ENCODE measurements at places on chromosomes 5 and 9.
A peak's percentile ranks its signal among the peaks of the same experiment; 100 is the strongest.

GRCh38 chr9:89458768-89459496 lies 39.0 kb downstream of the SEMA4D start:
- DNase-seq = no peak

DNA sequence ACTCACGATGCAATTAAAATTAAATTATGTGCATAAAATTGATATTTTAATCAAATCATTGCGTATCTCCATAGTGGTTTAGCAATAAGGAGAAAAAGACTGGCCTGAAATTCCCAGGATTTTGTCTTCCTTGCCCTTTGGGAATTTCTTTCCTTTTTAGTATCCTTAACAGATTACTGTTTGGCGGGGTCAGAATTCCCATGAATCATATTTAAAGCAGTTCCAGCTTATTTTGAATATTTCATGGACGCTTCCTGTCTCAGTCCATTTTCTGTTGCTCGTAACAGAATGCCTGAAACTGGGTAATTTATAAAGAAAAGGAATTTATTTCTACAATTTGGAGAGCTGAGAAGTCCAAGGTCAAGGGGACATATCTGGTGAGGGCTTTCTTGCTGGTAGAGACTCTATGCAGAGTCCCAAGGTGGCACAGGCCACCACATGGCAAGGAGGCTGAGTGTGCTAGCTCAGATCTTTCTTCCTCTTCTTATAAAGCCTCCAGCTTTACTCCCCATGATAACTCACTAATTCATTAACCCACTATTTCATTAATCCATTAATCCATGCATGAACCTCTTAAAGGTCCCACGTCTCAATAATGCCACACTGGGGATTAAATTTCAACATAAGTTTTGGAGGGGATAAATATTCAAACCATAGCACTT lies 37.8 kb downstream of the CDH6 start:
- DNase-seq = no peak

GRCh38 chr5:77425420-77425819 lies 66.7 kb downstream of the WDR41 start:
- no peak for DNase-seq

DNA sequence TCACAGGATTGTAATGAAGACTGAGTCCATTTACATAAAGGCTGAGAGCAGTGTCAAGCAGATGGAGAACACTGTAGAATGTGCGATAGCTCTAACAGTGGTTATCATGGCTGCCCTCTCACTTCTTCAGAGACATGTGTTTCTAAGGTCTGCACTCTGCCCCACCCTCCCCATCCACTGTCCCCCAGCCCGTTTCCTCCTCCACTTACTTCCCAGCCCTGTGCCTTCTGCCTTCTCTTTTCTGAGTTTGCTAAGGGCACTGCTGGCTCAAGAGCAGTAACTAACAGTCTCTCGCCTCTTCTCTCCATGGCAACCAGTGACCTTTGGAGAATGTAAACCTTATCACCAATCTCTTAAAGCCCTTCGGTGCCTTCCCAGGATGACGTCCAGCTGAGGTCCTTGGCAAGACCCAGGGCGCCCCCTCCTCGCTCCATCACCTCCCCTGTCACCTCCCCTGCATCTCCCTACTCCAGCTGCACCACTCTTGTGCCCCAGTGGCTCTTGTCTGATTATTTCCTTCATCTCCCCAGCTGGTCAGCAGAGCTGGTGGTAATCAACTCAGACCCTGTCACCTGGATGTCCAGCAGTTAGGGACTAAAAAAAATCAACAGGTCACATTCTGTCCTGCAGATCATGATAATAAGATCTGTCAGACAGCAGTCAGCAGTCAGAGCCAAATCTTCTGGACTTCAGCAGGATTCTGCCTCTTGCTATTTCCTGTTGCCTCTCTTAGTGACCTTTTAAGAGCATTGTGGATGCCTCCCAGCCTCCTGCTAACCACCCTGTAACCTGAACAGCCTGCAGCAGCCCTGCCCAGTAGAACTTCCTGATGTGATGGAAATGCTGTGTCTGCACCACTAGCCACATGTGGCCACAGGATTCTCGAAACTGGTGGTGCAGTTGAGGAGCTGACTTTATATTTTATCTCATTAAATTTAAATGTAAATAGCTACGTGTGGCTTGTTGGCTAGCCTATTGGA lies 9.0 kb downstream of the FXN start:
- DNase-seq = peak; percentile 49

DNA sequence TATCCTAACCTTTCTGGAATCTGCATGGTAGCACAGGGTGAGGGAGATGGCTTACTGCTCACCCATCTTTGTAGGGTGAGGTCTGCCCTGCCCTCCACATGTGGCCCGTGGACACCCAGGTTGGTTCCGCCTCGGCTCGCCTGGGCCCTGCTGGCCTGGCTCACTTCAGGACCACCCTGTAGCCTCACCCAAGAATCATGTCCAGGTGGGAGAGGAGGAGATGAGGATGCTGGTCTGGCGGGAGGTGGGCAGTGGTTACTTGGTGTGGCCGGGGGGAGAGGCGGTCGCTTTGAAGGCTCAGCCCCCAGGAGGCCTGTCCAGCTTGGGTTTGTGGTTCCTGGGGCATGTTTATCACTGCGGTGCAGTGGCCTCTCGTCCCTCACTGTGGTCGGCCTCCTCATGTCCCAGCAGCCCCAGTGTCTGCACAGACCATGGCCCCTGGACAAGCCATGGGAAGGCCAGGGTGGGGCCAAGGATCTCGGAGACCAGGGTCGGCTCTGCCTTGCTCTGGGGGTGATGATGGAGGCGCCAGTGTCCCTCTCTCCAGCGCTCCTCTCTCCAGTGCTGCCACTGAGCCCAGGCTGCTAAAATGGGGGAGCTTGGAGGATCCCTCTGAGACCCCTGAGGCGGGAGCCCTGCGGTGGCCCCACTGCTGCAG lies 4.6 kb downstream of the OBP2B start:
- no peak for DNase-seq

DNA sequence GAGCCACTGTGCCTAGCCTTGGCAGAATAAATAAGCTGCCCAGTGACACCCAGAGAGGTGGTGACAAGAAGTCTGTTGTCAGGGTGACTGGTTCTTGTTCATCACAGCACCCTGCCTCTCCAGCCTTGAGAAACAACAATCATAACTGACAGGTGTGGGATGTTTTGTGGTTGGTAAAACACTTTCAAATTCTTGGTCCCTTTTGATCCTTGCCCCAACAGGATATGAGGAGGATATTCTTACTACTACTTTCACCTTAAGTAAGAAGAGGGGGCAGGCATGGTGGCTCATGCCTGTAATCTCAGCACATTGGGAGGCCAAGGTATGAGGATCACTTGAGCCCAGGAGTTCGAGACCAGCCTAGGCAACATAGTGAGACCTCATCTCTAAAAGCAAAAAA lies 14.2 kb upstream of the FRRS1L start:
- no peak for DNase-seq

DNA sequence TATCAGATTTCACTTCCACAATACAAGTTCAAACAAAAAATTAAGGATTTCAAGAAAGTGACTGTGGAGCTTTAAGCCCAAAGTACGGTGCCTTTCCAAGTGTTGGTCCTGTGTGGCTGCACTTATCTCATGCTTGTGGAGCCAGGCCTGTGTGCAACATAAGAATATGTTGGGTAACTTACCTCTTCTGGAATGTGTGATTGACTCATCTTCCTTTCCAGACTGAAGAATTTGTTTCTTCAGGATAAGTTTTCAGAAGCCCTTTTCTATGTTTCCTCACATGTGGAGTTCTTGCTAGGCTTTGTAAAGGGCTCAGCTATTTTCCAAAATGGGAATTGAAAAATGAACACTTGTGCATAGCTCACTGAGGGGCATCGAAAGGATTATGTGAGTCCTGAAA lies 485.1 kb upstream of the PAPPA start:
- DNase-seq = no peak

- no peak for DNase-seq
These were observed 226.4 kb downstream of the GNA14 start for GRCh38 chr9:77421506-77422265.

DNA sequence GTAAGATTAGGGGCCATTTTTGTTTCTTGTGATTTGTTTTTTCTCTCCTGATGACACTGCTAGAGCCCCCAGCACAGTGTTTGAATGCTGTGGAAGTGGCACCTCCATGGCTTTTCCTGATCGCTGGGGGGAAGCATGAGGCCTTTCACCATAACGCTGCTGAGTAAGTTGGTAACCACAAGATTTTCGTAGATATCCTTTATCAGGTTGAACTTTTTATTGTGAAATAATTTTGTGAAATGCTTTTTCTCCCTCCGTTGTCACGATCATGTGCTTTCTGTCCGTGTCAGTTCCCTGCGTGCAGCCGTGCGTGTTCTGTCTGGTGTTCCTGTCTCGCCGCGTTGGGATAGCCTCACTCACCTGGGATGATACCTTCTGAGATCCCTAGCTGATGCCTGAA lies 59.4 kb downstream of the EHMT1 start:
- DNase-seq = no peak

- DNase-seq = no peak
These were observed 465.7 kb downstream of the DTWD2 start for GRCh38 chr5:118522626-118523025.

- peak; percentile 51 for DNase-seq
These were observed 144.6 kb downstream of the CETN3 start for GRCh38 chr5:90264689-90265544.

- DNase-seq = no peak
These were observed 2.4 kb downstream of the DCAF12 start for GRCh38 chr9:34124099-34124498.

DNA sequence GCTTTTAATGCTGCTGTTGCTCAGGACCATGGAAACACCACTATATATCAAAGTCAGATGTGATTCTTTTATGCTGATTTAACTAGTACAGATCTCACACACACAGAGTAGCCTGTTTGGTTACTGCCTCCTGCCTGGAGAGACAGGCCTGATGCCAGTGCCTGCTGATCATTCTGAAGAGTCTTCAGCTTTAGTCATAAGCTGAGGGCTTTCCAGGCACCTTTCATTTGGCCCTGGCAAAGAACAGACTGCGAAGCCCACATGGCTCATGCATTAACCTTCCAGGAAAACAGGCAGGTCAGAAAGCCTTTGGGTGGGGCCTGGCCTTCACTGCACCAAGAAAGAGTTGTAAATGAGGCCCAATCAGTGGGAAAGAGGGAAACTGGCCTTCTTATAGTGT lies 144.7 kb downstream of the SAXO1 start:
- no peak for DNase-seq

- DNase-seq = no peak
These were observed 28.9 kb upstream of the SLC12A7 start for GRCh38 chr5:1140818-1141189.

GRCh38 chr9:274406-274805 lies 59.7 kb downstream of the DOCK8 start:
- no peak for DNase-seq

DNA sequence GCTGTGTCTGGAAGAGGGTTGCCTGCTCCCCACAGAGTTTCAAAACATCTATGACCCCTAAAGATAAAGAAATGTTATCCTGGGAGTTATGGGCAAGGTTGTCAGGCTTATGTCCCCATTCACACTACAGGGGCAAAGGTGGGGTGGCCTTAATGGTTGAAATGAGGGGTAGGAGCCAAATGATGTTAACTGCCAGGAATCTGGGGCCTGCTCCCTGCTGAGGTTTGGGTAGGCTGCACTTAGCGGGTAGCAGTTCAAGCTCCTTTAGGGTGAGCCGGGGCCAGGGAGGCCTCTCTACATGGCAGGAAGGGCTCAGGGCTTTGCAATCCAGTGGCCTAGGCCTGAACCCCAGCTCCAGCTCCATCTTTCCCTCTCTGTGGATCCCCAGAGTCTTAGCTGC lies 3.0 kb downstream of the FGF18 start:
- DNase-seq = no peak

DNA sequence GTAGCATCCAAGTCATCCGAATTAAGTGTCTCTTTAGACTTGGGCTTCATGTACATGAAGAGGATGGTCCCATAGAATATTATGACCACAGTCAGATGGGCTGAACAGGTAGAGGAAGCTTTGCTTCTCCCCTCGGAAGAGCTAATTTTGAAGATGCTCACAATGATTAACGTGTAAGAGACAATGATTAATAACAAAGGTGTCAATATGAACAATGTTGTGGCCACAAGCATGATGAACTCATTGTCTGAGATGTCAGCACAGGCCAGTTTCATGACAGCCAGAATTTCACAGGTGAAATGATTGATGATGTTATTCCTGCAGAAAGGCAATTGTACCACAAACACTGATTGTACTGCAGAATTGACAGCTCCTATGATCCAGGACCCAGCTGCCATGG lies 626 bp downstream of the OR13C2 start:
- DNase-seq = no peak

GRCh38 chr9:99713838-99714306 lies 107.8 kb upstream of the NR4A3 start:
- no peak for DNase-seq

DNA sequence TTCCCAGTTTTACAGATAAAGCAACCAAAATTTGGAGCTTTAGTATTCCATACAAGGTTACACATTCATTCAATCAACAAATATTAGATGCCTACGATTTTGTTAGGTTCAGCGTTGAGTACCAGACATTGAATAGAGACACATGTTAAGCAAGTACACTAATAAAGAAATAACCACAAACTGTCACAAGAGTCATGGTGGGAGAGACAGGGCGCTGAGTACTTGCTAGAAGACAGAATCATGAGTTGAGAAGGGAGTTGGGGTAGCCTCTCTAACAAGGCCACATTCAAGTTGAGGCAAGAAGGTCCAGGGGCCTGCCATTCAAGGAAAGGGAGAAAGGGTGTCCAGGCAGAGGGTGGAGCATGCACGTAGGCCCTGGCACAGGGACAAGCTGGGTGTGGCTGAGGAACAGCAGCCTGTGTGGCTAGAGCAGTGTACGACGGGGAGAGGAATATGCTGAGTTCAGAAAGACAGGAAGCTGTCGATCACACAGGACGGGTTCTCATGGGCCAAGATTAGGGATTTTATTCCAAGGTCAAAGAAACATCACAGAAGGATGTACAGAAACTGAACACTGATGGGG lies 17.0 kb downstream of the CDK5RAP2 start:
- DNase-seq = no peak

DNA sequence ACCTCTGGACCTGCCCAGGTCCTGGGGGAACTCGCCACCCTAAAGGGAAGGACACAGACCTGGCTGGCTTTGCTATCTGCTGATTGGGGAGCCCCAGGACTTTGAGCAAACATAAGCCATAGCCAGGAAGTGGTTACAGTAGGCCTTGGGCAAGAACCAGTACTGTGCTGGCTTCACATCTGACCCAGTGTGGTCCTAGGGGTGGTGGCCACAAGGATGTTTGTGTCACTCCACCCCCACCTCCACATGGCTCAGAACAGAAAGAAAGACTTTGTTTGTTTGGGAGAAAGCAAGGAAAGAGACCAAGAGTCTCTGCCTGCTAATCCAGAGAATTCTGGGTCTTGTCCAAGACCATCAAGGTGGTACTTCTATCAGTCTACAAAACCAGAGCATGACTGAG lies 334.2 kb downstream of the SPOCK1 start:
- no peak for DNase-seq

- no peak for DNase-seq
These were observed 20.0 kb upstream of the TIFAB start for GRCh38 chr5:135472141-135472540.

- DNase-seq = no peak
These were observed 51.1 kb downstream of the CCNH start for GRCh38 chr5:87361536-87362213.

GRCh38 chr5:110757118-110757729 lies 18.4 kb downstream of the SLC25A46 start:
- peak; percentile 48 for DNase-seq

GRCh38 chr5:62340392-62340791 lies 34.4 kb downstream of the KIF2A start:
- no peak for DNase-seq

- DNase-seq = peak; percentile 58
These were observed 965 bp downstream of the PTGDS start for GRCh38 chr9:136978073-136978864.

All from NCI-H2029 (cell line).